ENCODE measurements at places on chromosomes 11 and 22. TPM values are rescaled to one million over a fixed set of nuclear protein-coding genes. Genes with fewer than 3 reads are reported as not detected.

GRCh38 chr11:86183694-86184093, 60.9 kb upstream of the EED start:
- no peak overlapping the region for H3K27ac ChIP-seq
- no peaks in the 10 kb centered on the region for H3K27me3 ChIP-seq
- no peak for DNase-seq
- peaks cover 17% of the 10 kb centered on the region for H3K4me1 ChIP-seq
- no peaks in the 10 kb centered on the region for H3K36me3 ChIP-seq

DNA sequence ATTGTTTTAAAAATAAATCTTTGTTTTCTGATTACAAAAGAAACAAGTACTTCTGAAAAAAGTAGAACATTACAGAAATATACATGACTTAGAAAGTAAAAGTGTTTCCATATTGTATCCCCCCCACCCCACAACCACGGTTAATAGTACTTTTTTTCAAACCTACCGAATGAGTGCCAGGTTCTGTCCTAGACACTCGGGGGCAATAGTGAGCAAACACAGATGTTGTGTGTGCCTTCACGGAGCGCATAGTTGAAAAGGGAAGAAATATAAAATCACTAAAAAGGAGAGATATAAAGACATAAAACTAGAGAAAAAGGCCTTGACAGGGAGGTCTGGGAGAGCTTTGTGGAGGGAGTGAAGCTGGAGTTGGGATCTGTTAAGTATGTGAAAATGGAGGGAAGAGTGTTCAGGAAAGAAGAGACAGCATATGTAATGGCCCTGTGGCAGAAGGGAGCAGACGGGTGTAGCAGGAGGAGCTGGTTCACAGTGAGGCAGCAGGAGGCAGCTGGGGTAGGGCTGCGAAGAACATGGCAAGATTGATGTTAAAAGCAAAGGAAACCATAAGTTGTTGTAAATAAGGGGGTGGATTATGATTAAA, 42.1 kb upstream of the ALX4 start:
- H3K27ac ChIP-seq: no peak overlapping the region
- no peak for DNase-seq
- no peaks in the 10 kb centered on the region for H3K36me3 ChIP-seq
- no peaks in the 10 kb centered on the region for H3K4me1 ChIP-seq

- peak; percentile 98 for DNase-seq
- no peaks in the 10 kb centered on the region for H3K27me3 ChIP-seq
Observed at GRCh38 chr11:57761301-57762234, at the start of gene CTNND1. CTNND1 (plus strand) TSS chr11:57761802; CDS start chr11:57791479, 29,677 bp downstream.

GRCh38 chr11:69771466-69771865, 3.7 kb downstream of the FGF4 start:
- DNase-seq: no peak
- H3K36me3 ChIP-seq: no peaks in the 10 kb centered on the region
- no peak overlapping the region for H3K27ac ChIP-seq
- H3K27me3 ChIP-seq: peaks cover 91% of the 10 kb centered on the region
- no peak overlapping the region for H3K4me3 ChIP-seq
- H3K4me1 ChIP-seq: no peaks in the 10 kb centered on the region

SULT4A1 gene
- not detected for total RNA-seq
